ENCODE measurements at places on chromosomes 6 and 20.

GRCh38 chr6:26322645-26323482 is 42.1 kb upstream of the BTN3A2 start:
- peak; percentile 98 for DNase-seq

- no peak for DNase-seq
These were observed 4.3 kb upstream of the BTN3A2 start for GRCh38 chr6:26360451-26361416.

DNA sequence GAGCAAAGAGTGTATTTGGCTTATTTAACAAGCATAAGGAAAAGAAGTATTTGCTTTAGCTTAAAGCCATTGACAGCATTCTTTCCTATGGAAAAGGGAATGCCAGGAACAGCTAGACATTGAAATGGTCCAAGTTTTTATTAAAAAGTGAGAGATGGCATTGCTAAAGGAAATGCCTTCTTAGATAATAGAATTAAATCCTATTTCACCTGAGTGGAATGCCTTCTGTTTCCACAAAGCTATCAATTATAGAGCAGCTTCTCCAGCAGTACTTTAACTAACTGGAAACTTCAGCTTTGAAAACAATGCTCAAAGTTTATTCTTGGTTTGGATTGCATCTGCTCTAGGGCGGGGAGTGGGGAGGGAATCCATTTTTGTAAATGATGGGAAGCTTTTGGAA is 85.1 kb upstream of the CNKSR3 start:
- DNase-seq: no peak

DNA sequence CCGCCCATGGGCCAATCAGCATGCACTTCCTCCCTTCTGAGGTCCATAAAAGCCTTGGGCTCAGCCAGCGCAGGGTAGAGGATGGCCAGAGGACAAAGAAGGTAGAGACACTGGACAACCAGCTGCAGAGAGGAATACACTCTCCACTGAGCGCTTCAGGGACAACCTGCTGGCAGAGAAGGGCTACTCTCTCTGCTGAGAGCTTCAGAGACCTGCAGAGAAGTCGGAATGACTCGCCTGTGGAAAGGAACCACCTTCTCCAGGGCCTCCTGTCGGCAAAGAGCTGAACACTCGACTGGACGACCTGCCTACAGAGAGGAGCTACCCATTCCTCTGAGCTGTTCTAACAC is 31.4 kb upstream of the SLA2 start:
- DNase-seq: no peak

GRCh38 chr20:64188682-64189529 is 24.7 kb downstream of the MYT1 start:
- peak; percentile 100 for DNase-seq

Data from COLO829 (cell line).